ENCODE measurements at places on chromosomes 1 and 21. TPM values are rescaled to one million over a fixed set of nuclear protein-coding genes. Genes with fewer than 3 reads are reported as not detected.

The PTPN22 gene
- total RNA-seq: not detected

The ZBED6 gene
- total RNA-seq: 24.2 TPM

The CERS2 gene
- 154 TPM for total RNA-seq

The GJA9 gene
- not detected for total RNA-seq

The TYW3 gene
- total RNA-seq: 14.8 TPM

The C8A gene
- total RNA-seq: not detected

- H3K4me1 ChIP-seq: no peaks in the 10 kb centered on the region
- H3K36me3 ChIP-seq: no peaks in the 10 kb centered on the region
- no peak for DNase-seq
- no peak overlapping the region for H3K4me3 ChIP-seq
Measured at GRCh38 chr21:44566403-44566802, 7.1 kb upstream of the KRTAP10-4 start.

DNA sequence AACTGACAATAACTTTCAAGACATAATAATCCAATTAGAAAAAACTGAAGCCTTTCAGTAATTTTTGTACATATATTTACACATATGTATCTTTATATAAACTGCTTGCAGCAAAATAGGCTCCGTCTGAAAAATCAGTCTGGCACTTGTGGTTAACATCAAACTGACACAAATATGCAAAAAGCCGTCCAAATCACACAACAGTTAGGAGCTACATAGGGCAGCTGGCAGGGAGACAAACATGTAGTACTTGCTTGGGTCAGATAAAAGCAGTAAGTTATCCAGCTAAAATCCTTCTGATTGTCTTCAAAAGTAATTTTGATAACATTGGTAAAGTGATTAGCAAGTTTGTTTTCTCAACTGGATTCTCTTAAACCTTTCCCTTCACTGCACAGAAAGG is 14.7 kb upstream of the GUCA2A start:
- H3K27ac ChIP-seq: no peak overlapping the region
- no peak for DNase-seq
- peaks cover 23% of the 10 kb centered on the region for H3K4me1 ChIP-seq
- H3K36me3 ChIP-seq: peaks cover 33% of the 10 kb centered on the region

DNA sequence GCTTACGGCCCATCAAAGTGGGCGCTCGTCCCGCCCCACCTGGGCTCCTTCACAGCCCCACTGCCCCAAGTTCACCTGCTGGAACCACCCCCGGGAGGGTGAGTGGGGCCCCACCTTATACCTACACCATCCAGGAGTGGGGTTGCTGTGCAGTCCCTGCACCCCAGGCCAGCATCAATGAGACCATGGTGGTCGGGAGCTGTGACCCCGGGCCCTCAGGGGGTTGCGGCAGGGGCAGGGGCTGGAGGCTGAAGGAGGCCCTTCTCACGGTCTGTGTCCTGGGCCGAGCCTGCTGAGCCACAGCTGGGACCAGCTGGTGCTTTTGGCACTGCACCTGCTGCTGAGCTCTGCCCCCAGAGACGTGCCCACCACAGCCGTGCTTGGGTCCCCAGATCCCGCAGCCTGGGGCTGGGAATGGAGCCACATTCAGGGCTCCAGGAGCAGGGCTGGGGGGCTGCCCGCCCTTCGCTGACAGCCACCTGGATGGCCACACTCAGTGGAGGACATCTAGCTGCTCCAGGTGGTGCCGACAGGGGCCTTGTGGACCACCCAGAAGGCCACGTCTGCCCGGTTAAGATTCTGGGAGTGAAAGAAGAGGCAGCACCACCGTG is 17.4 kb downstream of the ACTRT2 start:
- no peak for DNase-seq
- H3K4me1 ChIP-seq: no peaks in the 10 kb centered on the region
- no peaks in the 10 kb centered on the region for H3K27me3 ChIP-seq
- no peak overlapping the region for H3K4me3 ChIP-seq

DNA sequence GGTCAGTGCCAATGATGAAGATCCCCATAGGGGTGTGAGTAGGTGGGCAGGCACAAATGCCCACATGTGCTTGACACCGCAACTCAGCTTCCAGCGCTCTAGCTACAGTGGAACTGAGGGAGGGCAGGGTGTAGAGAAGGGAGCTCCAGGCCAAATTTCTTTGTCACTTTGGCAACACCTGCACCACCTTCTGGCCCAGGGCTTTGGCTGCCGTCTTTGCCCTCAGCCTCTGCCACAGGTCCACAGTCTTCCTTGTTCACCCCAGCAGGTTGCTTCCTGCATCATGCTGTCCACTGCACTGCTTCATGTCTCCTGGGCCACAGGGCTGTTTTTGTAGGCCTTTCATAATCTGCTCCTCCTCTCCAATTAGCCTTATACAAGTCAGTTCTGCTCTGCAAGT is 20.4 kb upstream of the FMOD start:
- H3K4me1 ChIP-seq: peaks cover 31% of the 10 kb centered on the region
- H3K27ac ChIP-seq: no peak overlapping the region
- H3K27me3 ChIP-seq: no peaks in the 10 kb centered on the region
- DNase-seq: no peak
- no peak overlapping the region for H3K4me3 ChIP-seq

- no peak overlapping the region for H3K4me3 ChIP-seq
- H3K27me3 ChIP-seq: no peaks in the 10 kb centered on the region
- H3K36me3 ChIP-seq: no peaks in the 10 kb centered on the region
- no peak overlapping the region for H3K27ac ChIP-seq
Measured at GRCh38 chr1:95017775-95018174, 55.0 kb downstream of the ALG14 start.

- no peak overlapping the region for H3K4me3 ChIP-seq
- peaks cover 18% of the 10 kb centered on the region for H3K4me1 ChIP-seq
- no peaks in the 10 kb centered on the region for H3K36me3 ChIP-seq
- no peak for DNase-seq
Measured at GRCh38 chr1:67723620-67724019, 38.6 kb downstream of the GADD45A start.

- DNase-seq: no peak
- H3K4me3 ChIP-seq: no peak overlapping the region
- H3K36me3 ChIP-seq: no peaks in the 10 kb centered on the region
- no peaks in the 10 kb centered on the region for H3K27me3 ChIP-seq
Measured at GRCh38 chr1:17765444-17766411, 10.6 kb downstream of the ACTL8 start.

- DNase-seq: no peak
- no peaks in the 10 kb centered on the region for H3K27me3 ChIP-seq
- no peak overlapping the region for H3K4me3 ChIP-seq
- no peaks in the 10 kb centered on the region for H3K4me1 ChIP-seq
Measured at GRCh38 chr1:1763657-1764621, 14.3 kb downstream of the NADK start.

DNA sequence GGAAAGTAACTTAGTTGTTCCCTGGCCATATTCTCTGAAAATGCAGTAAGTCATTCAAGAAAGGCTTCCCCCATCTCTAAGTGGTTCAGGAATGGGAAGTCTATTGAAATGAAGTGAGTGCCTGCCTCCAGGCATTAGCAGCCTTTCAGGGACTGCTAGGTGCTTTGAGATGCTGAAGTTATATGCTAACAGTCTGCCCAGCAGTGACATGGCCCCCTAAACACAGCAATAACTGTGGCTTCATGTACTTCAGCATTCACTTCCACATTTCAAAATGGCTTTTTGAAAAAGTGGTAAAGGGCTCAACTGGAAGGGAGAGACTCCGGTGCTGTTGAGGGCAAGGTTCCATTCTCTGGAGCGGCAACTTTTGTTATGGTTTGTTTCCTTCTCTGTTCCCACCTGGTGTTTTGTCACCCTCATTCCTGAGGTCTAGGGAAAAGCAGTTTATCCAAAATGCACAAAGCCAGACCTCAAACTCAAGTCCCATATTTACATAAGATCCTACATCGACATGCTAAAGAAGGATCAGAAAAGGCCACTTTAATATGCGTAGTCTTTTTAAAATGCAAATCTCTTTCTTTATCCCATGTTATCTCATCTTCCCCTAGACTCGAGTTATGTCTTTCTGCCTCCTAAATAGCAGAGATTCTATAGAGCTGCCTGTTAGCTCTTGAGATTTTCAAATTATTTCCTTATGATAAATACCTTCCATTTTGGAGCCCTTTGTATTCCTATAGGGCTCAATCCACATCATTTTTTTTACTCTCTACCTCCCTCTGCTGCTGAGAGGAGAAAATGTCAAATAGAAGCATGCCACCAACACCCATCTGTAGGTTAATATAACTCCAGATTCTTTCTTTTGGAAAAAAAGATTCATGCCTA is 34.2 kb upstream of the LRRC8C start:
- no peaks in the 10 kb centered on the region for H3K27me3 ChIP-seq
- no peaks in the 10 kb centered on the region for H3K4me1 ChIP-seq
- no peak overlapping the region for H3K27ac ChIP-seq

DNA sequence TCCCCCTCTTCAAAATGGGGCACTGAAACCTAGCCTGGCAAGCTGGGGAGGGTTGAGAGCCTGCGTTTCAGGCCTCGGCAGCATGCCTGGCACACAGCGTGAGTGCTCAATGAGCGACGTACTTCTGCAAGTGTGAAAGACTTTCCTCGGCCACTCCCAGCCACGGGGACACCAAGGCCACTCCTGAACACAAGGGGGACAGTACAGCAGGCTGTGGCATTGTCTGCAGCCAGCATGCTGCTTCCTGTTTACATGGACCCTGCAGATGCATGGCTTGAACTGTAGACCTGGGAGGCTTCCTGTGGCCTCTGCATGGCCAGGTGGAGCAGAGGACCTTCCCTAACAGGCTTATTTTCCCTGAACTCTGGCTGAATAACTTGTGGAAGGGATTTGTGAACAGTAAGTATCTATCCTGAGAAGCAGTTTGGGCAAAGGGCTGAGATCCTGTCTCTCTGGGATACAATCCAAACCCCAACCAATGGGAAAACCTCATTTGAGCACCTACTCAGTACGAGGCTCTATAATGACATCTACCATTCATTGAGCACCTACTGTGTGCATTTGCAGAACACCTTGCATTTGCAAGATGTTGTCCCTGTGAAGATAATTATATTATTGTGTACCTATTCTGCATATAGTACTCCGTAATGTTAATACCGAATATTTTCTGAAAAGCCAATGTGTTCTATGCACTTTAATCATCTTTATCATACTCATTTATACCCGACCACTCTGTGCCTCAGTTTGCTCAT is 9.9 kb upstream of the HSPG2 start:
- no peaks in the 10 kb centered on the region for H3K27me3 ChIP-seq
- H3K4me1 ChIP-seq: peaks cover 6% of the 10 kb centered on the region
- H3K36me3 ChIP-seq: no peaks in the 10 kb centered on the region
- no peak overlapping the region for H3K4me3 ChIP-seq
- peak; percentile 82 for DNase-seq

GRCh38 chr1:151948506-151948905 is 39.2 kb upstream of the THEM4 start:
- H3K27ac ChIP-seq: no peak overlapping the region
- no peaks in the 10 kb centered on the region for H3K4me1 ChIP-seq
- DNase-seq: no peak
- no peaks in the 10 kb centered on the region for H3K36me3 ChIP-seq

DNA sequence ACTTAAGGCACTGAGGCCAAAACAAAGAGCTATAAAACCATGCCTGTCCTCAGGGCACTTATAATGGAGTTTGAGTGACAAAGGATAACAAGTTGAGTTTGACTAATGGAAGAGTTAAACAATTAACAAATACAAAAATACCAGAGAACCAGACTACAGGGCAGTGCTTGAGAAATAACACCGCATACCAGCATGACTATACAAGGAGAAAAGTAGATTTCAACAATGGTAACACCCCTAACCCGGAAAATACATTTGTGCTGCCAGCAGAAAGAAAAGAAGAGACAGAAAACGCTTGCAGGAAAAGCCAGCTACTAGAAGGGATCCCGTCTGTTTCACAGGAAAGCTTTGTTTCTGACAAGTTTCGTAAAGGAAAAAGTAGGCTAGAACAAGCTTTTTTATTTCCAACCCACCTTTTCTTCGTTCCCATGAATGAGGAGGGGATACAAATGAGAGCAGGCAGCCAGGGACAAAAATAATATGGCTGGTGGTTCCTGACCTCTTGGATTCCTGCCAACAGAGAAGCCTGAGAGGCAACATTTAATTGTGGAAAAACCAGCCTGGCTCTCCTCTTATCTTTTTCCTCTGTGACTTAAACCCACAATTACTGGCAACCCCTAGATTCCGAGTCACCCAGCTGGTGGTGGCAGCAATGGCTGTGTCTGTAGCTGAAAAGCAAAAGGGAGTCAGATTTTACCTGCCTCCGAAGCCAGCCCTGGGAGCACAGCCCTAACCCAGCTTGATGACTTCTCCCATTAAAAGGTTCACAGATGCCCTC is 56.5 kb downstream of the WLS start:
- peaks cover 16% of the 10 kb centered on the region for H3K4me1 ChIP-seq
- H3K27me3 ChIP-seq: no peaks in the 10 kb centered on the region
- peak overlapping the region; percentile 30 for H3K27ac ChIP-seq
- no peak for DNase-seq
- H3K36me3 ChIP-seq: peaks cover 19% of the 10 kb centered on the region
- H3K4me3 ChIP-seq: no peak overlapping the region

DNA sequence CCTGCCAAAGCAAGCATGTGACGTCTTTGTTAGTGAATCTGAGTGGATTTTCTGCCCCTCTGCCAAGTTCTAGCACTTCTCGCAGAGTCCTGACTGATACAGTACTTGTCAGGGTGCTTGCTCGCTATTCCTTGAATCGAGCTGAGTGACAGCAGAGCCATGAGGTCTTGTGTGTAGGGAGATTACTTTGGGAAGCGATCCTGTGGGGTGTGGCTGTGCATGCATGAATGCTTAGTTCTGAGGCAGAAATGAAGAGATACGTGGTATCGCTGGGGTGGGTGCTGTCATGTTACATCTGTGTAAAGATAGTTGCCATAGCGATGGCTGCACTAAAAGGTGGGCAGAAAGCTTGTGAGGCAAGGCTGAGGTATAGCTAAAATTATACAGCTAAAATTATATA is 19.3 kb upstream of the DNAJC28 start:
- H3K4me3 ChIP-seq: no peak overlapping the region
- H3K36me3 ChIP-seq: peaks cover 90% of the 10 kb centered on the region
- no peaks in the 10 kb centered on the region for H3K4me1 ChIP-seq
- no peaks in the 10 kb centered on the region for H3K27me3 ChIP-seq
- H3K27ac ChIP-seq: no peak overlapping the region

DNA sequence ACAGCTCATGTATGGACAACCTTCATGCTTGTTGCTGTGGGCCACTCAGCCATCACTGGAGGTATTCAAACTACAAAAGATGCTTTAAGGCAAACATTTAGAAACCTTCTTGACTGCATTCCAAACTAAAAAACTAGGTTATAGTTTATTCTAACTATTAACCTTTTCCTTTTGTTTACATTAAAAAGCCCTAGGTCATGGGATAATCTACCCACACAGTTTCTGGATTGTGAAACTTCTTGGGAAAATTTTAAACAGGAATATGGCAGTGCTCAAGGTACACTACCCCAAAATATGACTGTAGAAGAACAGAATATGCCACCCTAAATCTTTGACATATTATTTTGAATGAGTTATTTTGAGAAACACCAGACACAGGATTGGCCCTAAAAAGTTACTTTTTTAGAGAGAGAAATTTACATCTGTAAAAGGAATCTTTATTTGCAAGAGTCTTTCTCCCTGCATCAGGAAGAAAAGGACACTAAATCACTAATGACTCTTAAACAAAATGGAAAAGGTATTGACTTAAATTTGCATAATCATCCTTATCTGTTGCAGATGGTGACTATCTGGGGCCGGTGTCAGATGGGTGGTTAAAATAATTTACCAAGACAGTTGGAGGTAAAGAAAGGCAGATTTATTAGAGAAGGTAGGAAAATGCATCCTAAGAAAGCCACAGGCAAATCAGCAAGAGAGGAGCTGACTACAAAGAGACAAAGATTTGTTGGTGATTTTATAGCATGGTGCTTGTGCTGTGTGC is 25.1 kb upstream of the NUF2 start:
- H3K27ac ChIP-seq: no peak overlapping the region
- peak overlapping the region; percentile 51 for H3K4me3 ChIP-seq
- H3K36me3 ChIP-seq: no peaks in the 10 kb centered on the region
- no peaks in the 10 kb centered on the region for H3K27me3 ChIP-seq

- no peaks in the 10 kb centered on the region for H3K4me1 ChIP-seq
- no peaks in the 10 kb centered on the region for H3K36me3 ChIP-seq
- no peak for DNase-seq
- peaks cover 13% of the 10 kb centered on the region for H3K27me3 ChIP-seq
Measured at GRCh38 chr1:179230721-179231120, 1.2 kb upstream of the ABL2 start.

Measured in endodermal cell (in vitro differentiated cells).